ENCODE measurements at places on chromosomes 2 and 18.

DNA sequence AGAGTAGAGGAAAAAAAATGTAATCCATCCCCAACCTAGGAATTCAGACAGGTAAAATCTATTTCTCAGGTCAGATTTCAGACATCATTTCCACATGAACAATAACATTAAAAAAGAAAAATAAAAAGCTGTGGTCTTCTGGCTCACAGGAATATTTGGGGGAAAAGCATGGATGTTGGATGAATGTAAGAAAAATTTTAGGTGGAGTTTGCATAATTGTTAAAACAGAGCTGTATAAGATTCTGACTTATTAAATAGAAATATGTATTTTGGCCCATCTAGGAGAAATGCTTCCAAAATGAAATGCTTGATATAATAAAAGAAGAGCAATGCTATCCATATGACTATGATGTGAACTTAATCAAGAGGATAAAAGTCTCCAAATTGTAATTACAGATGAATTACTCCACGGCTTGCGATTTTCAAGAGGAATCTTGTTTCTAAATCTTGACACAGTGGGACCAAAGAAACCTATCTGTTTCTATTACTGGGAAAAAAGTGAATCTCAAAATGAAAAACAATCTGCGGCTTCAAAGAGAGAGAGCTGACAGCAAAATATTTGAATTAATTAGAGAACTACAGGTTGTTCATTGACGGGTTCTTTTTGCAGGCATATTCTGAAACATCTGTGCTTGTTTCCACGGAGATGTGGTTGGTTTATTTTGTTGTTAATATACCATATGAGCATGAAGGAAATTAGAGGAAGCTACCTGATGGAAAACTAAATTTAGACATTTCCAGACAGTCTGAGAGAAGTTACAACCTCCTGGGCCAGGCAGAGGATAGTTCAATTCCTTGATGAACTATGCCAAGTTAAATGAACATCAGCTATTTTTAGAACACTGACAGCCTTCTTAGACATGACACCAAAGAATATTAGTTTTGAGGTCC, 468.7 kb downstream of the PID1 start:
- DNase-seq, result no peak

DNA sequence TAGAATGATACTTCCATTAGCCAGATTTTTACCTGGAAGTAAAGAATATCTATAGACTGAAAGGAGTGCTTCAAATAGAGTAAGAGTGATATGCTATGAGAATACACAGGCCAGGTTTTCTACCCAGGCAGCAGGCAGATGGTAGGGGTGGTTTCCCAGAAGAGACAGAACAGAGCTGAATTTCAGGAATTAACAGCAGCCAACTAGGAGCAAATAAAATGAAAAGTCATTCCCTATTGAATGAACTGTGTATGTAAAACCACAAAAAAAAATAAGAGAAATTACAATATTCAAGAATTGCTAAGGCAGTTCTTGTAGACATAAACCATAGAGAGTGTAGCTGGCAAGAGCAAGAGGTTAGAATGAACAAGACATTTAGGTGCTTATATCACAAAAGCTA, 336.8 kb downstream of the KCNJ3 start:
- DNase-seq, result no peak

- DNase-seq, result no peak
Observed at GRCh38 chr18:77202329-77202728, 47.3 kb upstream of the GALR1 start.

GRCh38 chr18:10460414-10461018, 6.1 kb downstream of the APCDD1 start:
- DNase-seq, result no peak

DNA sequence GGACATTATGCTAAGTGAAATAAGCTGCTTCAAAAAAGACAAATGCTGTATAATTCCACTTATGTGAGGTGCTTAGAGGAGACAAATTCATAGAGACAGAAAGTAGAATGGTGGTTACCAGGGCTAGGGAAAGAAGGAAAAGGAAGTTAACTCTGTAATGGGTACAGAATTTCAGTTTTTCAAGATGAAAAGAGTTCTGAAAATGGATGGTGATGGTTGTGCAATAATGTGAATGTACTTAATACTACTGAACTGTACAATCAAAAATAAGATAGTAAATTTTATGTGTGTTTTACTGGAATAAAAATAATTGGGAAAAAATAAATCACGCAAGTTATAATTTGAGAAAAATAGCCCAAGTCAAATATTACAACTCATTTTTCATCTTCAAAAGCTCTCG, 27.5 kb downstream of the ARHGAP25 start:
- DNase-seq, result no peak

DNA sequence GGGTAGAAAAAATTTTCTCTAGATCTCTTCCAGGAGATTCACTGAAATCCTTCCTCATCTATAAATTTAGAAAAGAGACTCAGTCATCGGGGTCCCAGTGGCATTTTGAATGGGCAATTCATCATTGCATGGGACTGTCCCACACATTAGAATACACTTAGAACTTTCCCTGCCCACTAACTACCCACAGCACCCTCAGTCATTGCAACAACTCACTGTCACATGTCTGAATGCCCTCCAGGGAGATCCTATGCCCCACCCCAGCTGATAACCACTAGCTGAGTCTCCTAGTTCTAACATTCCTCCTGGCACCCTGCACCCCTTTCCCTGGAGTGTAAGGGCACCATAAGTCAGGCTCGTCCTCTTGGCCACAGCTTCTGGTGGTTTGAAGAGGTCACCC, 89.6 kb downstream of the INSIG2 start:
- no peak for DNase-seq

- no peak for DNase-seq
Observed at GRCh38 chr2:236308855-236309668, 44.9 kb upstream of the ASB18 start.

GRCh38 chr18:69250305-69251151, 150.2 kb upstream of the DOK6 start:
- DNase-seq, result no peak

- DNase-seq, result no peak
Observed at GRCh38 chr2:39494784-39495251, 57.7 kb upstream of the MAP4K3 start.

DNA sequence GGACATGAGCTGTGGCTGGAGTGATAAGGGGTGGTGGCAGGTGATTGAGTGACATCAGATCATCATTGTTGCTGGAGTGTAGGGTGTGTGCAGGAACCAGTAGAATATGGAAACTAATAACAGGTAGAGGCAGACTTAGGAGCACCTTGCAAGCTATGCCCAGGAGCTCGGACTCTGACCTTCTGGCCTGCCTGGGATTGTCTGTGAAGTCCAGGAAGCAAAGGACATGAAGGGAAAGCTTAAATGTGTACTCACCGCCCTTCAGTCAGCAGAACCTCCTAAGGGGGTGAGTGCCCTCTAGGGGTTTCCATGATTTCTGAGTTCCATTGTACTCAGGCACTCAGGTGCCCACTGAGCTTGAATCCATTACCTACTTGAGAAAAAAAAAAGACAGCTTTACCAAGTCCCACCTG, 104.2 kb downstream of the CRIM1 start:
- peak; percentile 26 for DNase-seq

DNA sequence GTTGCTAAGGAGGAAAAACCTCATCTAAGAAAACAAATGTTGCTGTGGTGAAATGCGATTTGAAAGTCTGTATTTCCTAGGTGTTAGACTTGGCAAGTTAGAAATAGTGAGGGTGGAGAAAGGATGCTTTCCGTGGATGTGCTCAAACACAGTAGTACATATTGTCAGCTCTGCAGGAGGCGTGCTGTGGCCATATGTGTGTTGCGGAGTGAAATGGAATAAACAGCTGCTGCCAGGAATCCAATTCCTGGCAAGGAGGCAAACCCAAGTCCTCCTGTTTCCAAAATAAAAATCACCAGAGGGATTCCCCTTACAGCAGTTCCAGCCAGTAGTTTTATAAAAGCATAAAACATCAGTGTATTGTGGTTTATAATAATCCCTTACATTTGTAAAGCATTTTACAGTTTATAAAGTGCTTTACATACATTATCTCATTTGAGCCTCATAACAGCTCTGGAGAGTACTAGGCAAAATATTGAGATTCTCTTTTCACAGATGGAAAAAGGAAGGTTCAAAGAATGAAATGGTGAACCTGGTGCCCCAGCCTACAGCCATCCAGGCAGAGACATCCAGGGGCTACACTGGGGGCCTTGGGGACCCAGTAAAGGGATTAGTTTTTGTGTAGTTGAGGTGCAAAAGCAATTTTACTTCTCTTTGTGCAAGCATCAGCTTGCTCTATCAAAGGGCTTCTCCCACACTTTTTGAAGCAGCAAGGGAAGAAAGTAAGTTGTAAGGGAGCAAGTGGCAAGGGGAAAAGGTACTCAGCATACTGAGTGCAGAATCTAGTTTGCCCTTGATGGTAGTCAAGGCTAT, 206.0 kb downstream of the AGPS start:
- DNase-seq, result no peak

DNA sequence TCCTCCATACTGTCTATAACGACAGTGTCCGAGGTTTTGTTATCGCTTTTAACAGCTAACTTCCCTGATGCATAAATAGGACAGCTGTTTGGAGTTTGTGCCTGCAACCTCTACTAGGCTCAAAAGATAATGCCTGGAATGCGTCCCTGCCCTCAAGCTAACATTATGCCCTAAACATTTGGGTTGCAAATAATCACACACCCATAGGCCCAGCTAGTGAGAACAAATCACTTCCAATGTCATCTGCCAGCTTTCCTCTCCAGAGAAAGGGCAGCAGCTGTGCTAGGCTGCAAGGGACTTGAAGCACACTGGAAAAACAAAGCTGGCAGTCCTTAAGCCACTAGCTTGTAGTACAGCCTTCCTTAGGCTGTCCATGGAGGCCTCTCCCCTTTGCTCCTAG, 201.8 kb upstream of the LYPD1 start:
- no peak for DNase-seq

DNA sequence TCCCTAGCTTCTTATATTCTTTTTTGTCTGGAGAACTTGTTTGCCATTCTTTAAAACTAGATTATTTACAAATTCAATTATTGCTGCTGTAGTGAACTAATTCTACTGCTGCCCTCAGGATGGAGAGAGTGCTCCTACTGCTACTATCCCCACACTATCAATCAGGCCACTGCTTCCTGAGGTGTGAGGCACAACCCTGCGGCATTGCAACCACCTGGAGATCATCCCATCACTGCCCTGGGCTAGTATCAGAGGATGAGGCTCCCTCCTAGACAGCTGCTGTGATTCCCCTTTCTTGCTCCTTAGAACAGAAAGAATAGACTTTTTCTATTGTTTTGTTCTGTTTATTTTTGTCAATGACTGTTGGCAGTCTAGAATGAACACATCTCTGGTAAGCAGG, 146.6 kb downstream of the CDH19 start:
- DNase-seq, result no peak

GRCh38 chr2:222255090-222255489, 43.7 kb downstream of the PAX3 start:
- DNase-seq, result no peak

GRCh38 chr18:47953471-47953931, 23.0 kb upstream of the SMAD2 start:
- no peak for DNase-seq

GRCh38 chr18:33830213-33830612, 252.2 kb downstream of the ASXL3 start:
- no peak for DNase-seq

GRCh38 chr2:175861958-175862357, 140.1 kb downstream of the LNPK start:
- DNase-seq, result no peak

DNA sequence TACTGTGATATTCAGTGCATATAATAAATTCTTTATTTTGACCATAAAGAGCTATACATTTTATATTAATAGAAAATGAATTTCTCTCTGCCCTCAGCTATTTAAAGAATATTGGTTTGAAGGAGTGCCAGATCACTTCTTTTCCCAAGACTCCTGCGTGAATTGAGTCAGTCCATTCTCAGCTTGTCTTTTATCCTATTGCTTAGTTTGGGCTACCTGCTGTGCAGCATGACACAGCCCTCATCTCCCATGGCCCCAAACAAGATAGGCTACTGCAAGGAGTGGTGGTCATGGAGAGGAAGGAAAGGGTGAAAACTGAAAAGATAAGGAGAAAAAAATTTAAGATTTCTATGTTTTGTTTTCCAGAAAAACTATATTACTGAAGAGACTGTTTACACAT, 10.1 kb upstream of the FBXO11 start:
- no peak for DNase-seq

GRCh38 chr2:137155356-137156104, 390.2 kb downstream of the THSD7B start:
- DNase-seq, result no peak

DNA sequence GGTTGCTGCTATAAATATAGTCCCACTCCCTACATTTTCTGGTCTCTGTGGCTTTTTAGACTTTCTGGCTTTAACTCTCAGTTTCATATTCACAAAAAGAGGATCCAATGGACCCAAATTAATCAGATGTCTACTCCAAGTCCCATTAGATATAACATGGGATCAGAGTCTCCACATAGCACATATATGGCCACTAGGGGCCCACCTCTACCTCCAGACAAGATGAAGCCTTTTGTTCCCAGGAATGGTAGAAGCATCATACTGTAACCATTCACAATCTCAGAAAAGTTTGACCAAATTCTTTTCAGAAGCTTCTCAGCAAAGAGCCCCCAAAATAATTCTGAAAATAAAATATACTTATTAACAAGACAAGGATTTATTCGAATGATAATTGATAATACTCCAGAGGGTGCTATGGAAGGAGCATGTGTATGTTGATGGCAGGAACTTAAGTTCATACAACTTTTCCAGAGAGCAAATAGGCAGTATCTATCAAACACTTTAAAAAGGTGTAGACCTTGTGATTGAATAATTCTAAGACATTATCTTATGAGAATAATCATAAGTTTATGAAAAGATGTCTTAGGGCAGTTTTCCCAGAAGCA, 382.3 kb upstream of the CRIM1 start:
- DNase-seq, result peak; percentile 12

DNA sequence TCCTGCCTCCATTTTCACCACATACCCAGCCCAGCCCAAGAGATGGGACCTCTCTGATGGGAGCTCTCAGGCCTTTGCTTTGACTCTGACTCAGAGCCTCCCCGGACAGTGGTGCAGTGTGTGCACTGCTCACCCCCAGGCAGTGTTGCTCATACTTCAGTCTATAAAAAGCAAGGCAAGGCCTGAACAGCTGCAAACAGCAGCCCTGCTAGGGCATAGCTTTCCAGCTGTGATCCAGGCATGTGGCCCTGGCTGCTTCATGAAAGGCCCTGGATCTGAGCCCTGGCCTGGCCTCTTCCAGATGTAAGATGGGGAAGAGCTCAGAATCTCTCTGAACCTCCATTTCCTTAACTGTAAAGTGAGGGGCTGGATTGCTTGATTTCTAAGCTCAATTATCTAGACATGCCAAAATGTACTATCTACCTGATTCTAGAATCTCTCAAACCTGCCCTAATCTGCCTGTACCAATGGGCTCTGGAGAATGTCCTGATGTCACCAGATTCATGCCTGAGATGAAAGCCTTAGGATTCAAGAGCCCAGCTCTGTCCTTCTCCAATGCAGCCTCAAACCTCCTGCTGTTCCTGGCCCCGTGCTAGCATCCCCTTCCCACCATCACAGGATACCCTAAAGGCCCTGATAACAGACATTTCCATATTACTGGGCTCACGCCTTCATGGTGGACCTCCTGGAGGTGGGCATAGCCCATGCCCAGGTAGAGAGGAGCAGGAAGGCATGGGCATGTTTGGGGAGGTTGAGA, 206.9 kb downstream of the ARL4C start:
- DNase-seq, result no peak

- DNase-seq, result no peak
Observed at GRCh38 chr2:70126413-70126812, 39.1 kb downstream of the PCBP1 start.

GRCh38 chr2:219736209-219736608, 108.8 kb downstream of the SLC4A3 start:
- peak; percentile 64 for DNase-seq

GRCh38 chr2:878245-878930, 72.3 kb upstream of the SNTG2 start:
- no peak for DNase-seq

GRCh38 chr2:240131941-240132650, 4.0 kb downstream of the COPS9 start:
- no peak for DNase-seq
